BE2C (cell line): ENCODE measurements at places on chromosomes 6 and 20.

DNA sequence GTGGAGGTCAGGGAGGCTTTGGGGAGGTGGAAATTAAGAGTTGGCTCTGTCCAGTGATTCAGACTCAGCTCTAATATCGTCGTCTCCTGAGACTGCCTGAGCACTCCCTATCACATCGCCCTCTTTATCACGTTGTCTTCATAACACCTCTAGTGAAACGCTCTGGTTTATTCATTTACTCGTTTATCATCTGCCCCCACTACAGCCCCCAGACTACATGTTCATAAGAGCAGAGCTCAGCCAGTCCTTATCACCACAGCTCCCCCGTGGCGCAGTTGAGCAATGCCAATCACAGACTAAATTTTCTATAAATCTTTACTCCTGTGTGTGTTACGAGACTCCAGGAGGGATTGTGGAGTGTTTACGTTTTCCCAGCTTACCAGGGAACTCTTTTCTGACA lies 316.2 kb downstream of the ADGRB3 start:
- DNase-seq: peak; percentile 43

GRCh38 chr6:113315879-113316278 lies 541.3 kb upstream of the MARCKS start:
- DNase-seq: no peak

DNA sequence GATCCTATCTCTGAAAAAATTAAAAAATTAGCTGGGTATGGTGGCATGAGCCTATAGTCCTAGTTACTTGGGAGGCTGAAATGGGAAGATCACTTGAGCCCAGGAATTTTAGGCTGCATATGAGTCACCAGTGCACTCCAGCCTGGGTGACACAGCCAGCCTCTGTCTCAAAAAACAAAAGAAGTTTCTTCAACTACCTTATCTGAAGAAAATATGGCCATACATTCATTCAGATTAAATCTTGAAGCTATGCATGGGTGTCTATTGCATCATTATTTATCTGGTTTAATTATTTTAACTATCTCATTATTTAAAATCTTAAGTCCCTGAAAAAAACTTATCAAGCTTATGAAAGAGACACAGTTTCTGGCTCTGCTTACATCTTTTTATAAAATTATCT lies 204.1 kb downstream of the SIM1 start:
- no peak for DNase-seq

GRCh38 chr20:1537731-1538058 lies 19.8 kb downstream of the SIRPD start:
- no peak for DNase-seq

GRCh38 chr6:158379336-158379735 lies 67.1 kb downstream of the TULP4 start:
- no peak for DNase-seq

- DNase-seq: no peak
Measured at GRCh38 chr20:46219920-46220319, 88.4 kb downstream of the CDH22 start.

DNA sequence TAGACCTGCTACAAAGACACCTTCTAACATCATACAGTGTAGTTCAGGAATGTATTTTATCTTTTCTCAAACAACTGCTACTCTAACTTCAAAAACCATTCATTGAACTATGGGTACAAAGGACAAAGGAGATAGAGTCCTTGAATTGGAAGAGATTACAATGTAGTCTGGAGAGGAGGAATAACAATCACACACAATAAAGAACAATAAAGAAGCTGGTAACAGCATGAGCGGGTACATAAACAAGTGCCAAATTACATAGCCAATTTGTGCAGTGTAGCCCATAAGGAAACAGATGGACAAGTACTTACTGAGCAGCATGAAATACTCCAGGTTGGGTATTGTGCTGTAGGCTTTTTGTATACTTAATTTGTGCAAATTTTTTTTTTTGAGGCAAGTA lies 44.3 kb downstream of the OSTM1 start:
- DNase-seq: no peak

GRCh38 chr6:78599526-78599925 lies 267.8 kb upstream of the IRAK1BP1 start:
- no peak for DNase-seq

GRCh38 chr20:59526242-59527225 lies 77.8 kb upstream of the PHACTR3 start:
- no peak for DNase-seq

- DNase-seq: peak; percentile 80
Measured at GRCh38 chr6:142112451-142113061, 20.2 kb upstream of the GJE1 start.

- no peak for DNase-seq
Measured at GRCh38 chr6:37175332-37176267, 5.6 kb downstream of the PIM1 start.

DNA sequence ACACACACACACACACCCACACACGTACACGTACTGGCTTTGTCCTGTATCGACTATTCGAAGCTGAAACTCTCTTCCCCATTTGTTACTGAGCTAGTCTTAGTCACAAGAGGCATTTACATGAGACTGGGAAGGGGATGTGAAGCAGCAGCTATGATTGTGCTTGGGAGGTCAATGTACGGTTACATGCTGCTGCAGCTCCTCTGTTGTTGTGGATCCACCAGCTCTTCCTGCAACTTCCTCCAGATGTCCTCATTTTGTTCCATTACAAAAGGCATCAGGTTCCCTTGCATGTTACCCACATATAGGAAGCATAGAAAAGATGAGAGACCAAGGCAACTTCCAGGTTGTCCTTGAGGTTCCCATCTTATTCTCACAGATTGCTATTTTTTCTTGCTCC lies 612.4 kb upstream of the IMPG1 start:
- no peak for DNase-seq

DNA sequence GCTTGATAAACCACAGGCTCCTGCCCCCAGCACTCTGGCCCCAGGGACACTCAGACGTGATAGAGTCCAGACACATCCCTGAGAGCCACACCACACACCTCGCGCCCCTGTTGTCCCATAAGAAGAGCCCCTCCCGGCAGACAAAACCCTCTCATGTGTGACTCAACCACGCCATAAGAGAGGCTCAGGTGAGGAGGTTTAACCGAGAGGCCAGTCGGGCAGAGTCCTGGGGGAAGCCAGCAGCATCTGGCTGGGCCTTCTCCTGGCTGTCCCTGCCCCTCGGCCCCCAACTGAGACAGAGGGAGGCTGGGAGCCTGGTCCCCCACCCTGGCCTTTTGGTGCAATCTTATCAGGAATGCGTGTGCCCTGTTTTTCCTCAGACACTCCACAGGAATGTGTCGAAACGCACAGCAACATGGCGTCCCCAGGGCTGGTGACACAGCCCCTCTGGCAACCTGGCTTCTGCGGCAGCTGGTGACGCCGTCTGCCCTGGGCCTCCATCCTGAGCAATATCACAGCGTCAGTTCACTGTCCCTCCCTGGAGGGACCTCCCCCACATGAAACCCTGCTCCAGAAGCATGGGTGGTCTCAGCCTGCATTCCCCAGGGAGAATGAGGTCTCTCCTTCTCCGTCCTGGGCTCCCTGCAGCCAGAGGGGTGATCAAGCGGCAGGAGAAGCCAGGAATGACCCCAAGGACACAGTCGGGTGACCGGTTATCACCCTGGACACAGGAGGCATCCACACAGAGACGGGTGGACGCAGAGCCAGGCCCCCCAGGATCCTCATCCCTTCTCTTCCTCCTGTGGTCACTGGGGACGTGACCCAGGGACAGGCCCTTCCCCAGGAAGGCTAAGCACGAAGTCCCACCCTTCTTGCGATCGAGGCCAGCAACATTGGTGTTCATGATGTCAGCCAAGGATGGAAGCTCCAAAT lies 156.6 kb upstream of the AFDN start:
- no peak for DNase-seq

- DNase-seq: no peak
Measured at GRCh38 chr20:32999603-33000250, 4.5 kb downstream of the SUN5 start.

- no peak for DNase-seq
Measured at GRCh38 chr6:41247288-41247865, 19.2 kb downstream of the TREML4 start.

- DNase-seq: no peak
Measured at GRCh38 chr20:25254986-25255680, 7.2 kb downstream of the PYGB start.
